ENCODE measurements at places on chromosomes 1 and 21. TPM values are rescaled to one million over a fixed set of nuclear protein-coding genes. Genes with fewer than 3 reads are reported as not detected.

The SYTL1 gene
- total RNA-seq: 41.0 TPM

DNA sequence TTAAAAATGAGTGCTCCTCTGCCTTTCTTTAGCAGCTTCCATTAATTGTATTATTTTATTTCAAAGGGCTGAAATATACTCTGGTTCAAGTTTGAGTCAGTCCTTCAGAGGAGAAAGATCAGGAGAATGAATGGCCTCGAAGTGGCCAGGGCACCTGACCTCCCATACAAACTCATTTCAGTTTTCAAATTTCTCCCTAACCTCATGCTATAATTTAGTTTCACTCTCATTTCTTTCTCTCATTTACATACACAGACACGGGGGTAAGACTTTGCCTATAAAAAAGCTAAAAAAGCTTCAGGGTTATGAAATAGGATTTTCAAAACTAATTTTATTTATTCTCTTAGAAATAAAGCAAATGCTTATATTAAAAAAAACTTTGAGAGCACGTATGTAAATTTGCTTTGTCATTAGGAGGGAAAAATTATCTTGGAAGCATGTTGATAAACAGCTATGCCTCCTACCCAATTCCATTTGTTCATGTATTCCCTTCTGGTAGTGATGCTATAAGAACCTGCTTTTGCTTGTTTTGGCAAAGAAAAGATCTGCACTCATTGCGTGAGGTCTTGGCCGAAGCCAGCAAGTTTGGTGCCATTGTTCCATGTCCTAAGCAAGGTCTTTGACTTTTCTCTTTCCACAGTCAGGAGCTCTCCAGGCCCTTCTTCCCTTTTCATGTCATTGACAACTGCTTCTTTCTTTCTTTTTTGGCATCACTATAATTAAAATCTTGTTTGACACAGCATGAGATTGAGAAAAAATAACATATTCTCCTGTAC, 80.4 kb upstream of the LRRC53 start:
- DNase-seq: no peak

GRCh38 chr1:60535713-60536112, 462.1 kb upstream of the C1orf87 start:
- DNase-seq: no peak

DNA sequence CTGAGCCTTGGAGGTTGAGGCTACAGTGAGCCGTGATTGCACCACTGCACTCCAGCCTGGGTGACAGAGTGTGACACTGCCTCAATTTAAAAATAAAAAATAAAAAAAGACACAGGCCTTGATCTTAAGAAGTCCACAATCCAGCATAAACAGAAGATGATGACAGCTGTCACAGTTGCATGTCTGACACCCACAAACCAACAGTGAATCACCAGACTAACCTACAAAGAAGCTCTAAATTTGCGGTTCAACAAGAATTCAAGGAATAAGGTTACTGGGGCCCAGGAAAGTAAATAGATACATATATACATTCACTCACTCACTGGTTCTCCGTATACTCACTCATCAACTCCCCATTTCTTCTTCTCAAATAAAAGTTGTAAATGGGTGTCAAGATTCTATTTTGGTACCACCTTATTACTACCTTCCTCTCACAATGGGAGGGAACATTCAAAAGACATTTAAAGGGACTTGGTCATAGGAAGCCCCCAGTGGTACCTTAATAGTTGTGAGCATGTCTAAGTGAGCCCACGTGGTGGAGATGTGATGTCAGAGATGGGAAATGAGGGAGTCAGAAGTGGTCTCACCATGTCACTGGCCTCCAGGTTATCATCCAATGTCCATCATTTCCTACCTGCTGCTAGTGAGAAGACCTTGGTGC, 66.9 kb upstream of the PRDX6 start:
- no peak for DNase-seq

The CFAP74 gene
- 0.18 TPM for total RNA-seq

GRCh38 chr1:1176931-1177330, 3.3 kb downstream of the TTLL10 start:
- no peak for DNase-seq

The FAM72B gene
- total RNA-seq: 4.1 TPM

DNA sequence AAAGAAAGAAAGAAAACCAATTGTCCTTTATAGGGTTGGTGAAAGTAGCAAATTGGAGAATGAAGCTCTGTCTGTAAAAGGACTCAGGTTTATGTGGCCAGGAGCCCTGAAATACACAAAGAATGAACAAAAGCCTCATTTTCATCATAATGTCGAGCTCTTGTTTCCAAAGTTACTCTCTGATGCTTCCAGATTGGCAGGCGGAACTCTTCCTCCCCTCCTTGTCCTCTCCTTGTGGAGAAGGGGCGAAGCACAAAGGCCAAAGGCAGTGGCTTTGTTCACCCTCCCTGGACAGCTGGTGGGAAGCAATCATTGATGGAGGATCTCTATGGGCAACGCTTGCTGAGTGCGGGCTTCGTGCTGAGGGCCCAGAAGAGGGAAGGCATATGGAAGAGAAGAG, 5.6 kb downstream of the CA6 start:
- DNase-seq: no peak

The SMPDL3B gene
- total RNA-seq: 8.4 TPM

DNA sequence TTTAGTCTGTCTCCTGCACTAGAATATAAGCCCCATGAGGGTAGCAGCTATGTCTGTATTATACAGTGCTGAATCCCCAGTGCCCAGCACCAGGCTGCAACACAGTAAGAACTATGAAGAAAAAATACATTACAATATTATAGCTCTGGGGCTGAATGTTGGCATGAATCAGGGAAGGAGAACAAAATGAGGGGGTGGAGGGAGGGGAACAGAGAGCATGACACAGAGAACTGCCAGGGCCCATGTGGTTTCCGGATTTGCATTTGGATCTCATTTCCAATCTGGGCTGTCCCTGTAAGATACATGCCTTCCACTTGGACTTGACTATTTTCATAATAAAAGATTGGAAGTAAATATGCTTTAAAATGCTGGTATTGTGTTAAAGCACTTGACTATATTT, 35.8 kb downstream of the C1orf198 start:
- no peak for DNase-seq

The CDC7 gene
- 16.6 TPM for total RNA-seq

DNA sequence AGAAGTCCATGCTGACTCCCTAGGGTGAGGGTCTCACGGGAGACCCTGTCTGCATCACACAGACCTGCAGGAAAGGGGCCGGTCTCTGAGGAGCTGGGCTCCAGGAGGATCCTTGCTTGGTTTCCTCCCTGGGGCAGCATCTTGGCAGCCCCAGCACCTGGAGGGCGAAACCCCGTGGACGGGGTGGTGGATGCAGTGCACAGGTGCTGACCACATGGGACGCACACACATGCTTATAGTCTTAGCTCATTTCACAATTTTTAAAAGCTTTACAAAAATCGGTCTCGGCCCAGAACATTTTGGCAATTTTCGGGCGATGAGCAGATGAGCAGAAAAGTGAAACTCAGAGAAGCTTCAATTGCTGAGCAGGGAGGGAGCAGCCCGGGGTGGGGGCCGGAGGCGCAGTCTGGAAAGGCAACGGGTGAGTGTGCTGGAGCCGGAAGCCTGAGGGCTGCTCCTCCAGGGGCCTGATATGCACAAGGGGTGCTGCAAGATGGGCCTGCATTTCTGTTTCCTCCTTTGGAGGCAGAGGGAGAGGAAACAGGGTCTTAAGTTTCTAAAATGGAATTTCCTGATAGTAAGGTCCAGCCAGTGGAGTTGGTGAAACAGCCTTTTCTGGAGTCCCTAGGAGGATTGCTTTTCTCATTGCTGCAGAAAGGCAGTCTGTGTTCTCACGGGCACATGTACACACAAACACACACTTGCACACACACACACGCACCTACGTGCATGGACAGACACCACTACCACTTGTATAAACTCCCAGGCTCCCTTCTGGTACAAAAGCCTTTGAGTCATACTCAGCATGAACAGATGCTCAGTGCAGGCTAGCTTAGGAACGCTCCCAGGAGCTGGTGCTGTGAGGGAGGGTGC, 60.6 kb downstream of the SCCPDH start:
- no peak for DNase-seq

DNA sequence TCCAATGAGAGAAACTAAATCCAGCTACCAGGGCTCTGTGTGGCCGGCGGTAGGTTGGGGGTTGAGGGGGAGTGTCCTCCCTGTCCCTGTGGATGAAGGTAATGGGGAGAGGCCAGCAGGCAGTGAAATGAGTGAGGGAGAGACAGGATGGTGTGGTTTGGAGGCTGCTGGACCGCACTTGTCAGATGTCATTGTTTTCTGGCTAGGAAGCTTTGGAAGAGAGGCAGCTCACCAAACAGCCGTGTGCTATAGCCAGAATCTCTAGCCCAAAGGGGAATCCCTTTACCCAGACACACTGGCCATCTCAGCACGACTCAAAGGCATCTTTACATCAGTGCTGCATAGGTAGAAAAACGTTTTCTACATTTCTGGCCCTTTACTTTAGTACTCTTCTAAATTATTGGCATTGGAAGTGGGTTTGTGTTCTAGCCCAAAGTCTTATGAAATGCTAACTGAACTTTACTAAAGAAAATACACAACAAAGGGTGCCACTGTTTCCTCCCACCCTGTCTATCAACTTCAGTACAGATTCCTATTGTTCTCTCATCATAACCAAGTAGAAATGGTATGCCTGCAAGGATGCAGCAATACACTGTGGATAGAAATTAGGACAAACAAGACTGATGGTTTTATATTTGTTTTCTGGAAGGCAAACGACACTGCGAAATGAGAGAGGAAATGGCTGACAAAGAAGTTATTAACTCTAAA, 95.9 kb upstream of the COA6 start:
- DNase-seq: no peak

The OR10Z1 gene
- not detected for total RNA-seq

The CHIT1 gene
- 0.13 TPM for total RNA-seq

- no peak for DNase-seq
These were observed 130.2 kb downstream of the ZMYM4 start for GRCh38 chr1:35398739-35399138.

The DIO1 gene
- not detected for total RNA-seq

The TSPAN2 gene
- total RNA-seq: 14.2 TPM

GRCh38 chr21:38937844-38938243, 132.1 kb downstream of the ETS2 start:
- DNase-seq: no peak

DNA sequence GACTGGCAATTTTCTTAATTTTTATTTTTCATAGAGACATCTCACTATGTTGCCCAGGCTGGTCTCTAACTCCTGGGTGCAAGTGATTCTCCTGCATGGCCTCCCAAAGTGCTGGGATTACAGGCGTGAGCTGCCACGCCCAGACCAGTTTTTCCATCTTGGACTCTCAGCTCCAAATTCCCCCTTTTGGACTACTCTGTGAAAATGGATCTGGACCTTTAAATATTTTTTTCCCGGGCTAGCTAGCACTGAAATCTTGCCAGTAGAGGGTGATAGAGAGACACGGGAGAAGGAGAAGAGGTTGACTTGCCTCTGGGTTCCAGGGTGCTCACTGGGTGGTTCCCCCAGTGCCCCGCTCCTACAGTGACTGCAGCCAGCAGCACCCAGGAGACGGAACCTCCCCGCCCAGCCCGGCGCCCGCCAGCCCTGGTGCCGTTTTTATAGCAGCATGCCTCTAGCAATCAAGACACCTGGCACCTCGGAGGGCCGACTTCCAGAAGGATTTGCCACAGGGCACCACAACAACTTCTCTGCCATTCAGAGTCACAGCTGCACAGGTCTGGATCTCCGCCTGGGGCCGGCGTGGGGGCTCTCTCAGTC, 34.7 kb upstream of the SCCPDH start:
- DNase-seq: no peak

Measured in mesothelial cell of epicardium (in vitro differentiated cells).